ENCODE measurements at places on chromosomes 2 and 18.

DNA sequence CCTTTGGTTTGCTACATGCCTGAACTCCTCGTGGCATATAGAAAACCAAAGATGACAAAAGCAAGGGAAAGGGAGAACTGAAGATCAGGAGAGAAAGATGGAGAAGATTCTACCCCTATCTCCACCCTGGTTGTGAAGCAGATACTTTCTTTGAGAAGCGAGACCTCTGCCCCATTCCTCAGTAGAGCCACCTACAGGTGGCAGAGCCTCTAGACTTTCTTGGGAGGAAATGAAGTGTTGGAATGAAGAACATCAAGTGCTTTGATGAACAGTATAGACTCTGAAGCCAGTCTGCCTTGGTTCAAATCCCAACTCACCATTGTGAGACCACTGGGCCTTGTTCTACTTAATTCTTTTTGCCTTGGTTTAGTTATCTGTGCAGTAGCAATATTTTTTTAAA lies 348.8 kb upstream of the ETAA1 start:
- DNase-seq, result no peak

DNA sequence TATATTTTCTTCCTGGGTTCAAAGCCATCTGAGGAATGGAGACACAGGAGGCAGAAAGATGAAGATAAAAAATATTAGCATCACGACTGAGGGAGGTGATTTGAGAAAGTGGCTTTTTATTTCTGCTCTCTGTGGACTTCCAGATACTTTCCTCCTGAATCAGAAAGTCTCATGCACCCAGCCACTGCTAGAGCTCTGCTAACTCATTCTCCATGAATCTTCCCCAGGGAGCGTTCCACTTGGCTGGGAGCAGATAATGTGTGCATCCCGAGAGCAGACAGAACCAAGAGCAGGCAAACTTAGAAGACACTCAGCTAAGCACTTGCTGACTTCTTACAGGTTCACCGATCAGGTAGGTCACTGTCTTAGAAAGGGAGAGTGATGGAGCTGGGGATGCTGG lies 264.1 kb upstream of the THUMPD2 start:
- no peak for DNase-seq

- no peak for DNase-seq
Observed at GRCh38 chr2:229297247-229297646, 26.2 kb upstream of the PID1 start.

DNA sequence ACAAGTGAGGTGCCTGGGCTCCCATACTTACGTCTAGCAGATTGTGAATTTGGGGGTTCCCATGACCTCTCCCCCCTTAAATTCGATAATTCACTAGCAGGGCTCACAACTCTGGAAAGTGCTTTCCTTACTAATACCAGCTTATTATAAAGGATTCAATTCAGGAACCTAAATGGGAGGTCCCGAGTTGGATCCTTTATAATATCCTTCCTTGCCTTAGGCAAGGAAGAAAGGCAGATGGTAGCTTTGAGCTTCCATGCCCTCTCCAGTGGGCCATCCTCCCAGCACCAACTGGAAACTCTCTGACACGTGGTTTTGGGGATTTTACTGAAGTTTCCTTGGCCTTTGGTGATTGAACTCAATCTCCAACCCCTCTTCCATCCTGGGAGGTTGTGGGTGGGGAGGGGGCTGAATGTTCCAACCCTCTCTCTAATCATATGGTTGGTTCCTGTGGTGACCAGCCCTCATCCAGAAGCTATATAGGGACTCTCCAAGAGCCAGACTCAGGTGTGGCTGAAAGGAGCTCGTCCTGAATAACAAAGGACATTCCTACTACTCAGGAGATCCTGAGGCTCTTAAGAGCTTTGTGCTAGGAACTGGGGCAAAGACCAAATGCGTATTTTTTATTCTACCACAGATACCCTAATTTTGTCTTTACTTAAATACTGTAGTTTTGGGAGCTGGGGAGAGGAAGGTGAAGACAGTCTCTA lies 62.2 kb downstream of the HAUS1 start:
- DNase-seq, result no peak
